ENCODE measurements at places on chromosomes 12 and 14.

GRCh38 chr12:93441081-93441616, 598 bp downstream of the UBE2N start:
- DNase-seq = no peak

GRCh38 chr12:103780093-103780440, 61.0 kb downstream of the NT5DC3 start:
- DNase-seq = no peak

DNA sequence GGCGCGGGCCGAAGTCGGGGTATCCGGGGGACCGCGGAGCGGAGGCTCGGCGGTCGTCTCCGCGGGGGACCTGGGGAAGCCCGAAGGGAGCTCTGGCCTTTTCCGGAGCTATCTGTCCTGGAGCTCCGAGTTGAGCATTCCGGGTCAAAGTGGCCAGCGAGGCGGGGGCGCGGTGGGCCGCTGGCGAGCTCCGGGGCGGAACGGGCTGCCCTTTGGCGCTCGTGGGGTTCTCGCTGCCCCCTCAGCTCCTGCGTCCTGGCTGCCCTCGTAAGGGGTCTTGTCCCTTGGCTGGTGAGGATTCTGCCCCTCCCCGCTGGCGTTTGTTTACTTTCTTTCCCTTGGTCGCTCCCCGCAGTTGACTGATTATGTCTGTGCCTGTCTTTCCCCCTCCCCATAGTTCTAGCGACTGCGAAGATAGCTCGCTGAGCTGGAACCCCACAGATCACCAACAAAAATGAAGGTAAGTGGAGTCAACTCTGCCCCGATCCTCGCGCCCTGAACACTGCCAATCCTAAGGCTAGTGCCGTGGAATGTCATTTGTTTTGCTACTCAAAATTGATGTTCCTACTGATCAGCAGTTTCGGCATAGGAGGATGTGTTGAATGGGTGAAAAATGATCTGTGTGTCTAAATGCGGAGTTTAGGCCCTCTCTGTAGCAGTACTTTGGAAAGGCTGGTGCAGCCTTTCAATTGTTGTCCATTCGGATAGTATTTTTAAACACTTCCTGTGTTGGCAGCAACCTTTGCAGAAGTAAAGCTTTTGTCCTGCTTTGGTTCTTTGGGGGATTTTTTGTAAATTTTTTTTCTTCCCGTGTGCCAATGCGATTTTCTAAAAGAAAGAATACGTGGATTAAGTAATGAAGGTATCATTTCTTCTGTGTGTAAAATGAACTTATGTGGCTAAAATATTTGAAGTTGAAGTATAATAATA, 1.3 kb downstream of the ARID4A start:
- no peak for DNase-seq

DNA sequence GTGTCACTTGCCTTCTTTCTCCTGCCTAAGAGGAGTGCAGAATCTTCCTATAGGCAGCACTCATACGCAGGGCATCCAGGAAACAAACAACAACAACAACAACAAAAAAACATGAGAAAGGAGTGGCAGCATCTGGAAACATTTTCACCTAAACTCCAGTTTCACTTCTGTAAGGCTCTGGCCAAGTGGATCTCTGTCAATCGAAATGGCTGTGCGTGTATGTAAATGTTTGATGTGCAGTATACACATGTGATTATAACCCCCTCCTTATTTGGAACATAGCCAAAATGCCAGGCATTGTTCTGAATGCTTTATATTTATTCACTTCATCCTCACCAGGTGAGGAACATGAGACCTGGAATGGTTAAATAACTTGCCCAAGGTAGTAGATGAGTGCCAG, 76.8 kb downstream of the COX16 start:
- no peak for DNase-seq

GRCh38 chr12:119505001-119505400, 88.6 kb upstream of the TMEM233 start:
- no peak for DNase-seq

DNA sequence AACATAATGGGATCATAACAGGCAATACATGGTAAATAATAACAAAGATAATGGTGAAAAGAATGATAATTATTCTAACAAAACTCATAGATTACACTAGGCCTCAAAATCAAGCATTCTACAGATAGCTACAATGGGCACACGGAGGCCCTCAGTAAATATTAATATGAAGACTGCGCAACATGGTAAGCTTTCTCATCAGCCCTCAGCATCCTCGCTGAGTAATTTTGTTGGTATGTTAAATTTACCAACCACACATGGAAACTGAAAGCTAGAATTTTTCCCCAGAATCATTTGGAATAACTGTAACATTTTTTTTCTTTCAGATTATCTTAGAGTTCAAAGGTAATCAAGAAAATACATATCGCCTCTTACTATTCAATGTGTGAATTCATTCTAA, 74.2 kb upstream of the PYGL start:
- DNase-seq = no peak

- DNase-seq = no peak
Measured at GRCh38 chr14:30225176-30225575, 297.5 kb upstream of the PRKD1 start.

DNA sequence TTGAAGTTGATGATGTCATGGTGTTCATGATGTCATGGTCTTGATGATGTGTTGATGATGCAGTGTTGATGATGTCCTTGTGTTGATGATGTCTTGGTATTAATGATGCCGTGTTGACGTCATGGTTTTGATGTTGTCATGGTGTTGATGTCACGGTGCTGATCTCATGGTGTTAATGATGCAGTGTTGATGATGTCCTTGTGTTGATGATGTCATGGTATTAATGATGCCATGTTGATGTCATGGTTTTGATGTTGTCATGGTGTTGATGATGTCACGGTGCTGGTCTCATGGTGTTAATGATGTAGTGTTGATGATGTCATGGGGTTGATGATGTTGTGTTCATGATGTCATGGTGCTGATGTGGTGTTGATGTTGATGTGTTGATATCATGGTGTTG, 48.0 kb upstream of the RIMBP2 start:
- DNase-seq = no peak

DNA sequence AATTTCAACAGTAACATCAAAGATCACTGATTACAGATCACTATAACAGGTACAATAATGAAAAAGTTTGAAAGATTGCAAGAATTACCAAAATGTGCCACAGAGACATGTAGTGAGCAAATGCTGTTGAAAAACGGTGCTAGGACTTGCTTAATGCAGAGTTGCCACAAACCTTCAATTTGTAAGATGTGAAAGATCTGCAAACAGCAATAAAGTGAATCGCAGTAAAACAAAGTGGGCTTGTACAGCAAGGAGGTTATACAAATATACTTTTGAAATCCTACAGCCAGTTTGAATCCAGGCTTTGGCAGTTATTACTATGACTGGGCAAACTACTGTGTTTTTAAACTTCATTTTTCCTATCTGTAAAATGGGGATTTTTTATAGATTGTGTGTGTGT, 1.0 kb upstream of the PLEKHA5 start:
- DNase-seq = no peak

DNA sequence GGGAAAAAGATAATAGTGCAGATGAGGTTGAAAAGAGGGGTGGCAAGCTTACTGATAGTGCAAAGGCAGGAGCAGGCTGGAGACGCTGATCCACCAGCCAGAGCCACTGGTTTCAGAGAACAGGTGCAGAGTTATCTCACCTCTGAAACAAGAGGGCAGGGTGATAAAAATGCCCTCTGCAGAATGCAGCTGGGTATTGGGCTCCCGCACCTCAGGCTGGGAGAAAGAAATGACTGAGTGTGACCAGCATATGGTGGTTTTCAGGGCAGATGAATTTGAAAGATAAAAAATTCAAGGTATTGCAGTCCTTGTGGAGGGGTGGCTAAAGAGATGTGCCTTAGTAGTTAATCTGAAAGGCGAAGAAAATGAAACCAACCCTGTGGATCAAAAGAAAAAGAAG, 2.9 kb upstream of the TMEM30B start:
- no peak for DNase-seq

- no peak for DNase-seq
Measured at GRCh38 chr14:53894456-53894855, 62.2 kb downstream of the BMP4 start.

GRCh38 chr12:22321638-22322037, 12.9 kb downstream of the ST8SIA1 start:
- no peak for DNase-seq

- no peak for DNase-seq
Measured at GRCh38 chr12:57055824-57056223, 5.9 kb upstream of the MYO1A start.

DNA sequence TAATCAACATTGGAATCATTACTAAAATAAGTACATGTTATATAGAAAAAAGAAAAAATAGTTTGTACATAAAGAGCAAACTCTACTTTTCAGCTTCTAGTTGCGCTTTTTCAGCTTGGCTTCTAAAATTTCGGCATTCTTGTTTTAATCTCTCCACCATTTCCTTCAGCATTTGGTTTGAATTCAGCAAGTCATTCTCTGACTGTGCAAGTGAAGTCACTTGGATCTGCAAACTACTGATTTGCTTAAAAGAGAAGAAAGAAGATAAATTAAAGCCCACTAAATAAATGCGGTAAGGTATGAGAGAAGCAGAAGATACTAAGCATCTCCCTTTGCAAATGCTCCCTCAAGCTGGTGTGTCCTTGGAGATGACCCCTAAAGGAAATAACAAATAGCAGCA, 126.3 kb downstream of the CEP83 start:
- DNase-seq = no peak

DNA sequence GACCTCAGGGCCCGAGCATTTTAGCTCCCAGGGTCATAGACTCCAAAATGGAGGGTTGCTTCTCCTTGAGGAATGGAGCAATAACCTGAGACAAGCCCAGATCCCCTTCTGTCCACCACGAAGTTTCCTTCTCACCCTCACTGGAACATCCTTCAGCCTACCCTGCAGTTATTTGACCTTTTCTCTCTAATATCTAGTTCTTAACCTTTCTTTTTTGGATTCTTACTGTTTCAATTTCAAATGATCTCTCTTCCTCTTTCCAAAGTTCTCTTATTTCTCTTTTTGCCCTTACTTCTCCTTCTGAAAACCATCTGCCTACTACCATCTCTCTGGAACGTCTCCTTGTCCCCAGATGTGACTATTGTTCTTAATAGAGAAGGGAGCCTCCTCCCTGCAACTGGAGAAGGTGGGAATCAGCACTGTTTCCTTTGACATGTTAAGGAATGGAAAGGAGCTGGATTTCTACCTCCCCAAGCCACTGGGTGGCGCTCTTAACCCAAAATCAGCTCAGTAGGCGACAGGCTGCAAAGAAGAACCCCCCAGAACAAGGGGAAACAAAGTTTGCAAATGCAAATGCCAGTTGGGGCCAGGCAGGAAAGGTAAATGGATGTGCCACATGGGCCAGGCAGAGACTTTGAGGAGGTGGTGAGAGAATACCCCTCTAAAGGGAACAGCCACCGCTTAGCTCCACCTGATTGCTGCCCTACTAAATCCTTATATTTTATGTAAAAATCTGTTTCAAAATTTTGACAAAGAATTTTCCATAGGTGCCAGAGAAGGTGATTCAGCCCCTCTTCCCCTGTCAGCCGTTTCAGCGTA, 22.4 kb upstream of the PDE1B start:
- no peak for DNase-seq

GRCh38 chr12:103494734-103495468, 867 bp downstream of the C12orf42 start:
- DNase-seq = no peak

GRCh38 chr12:77243345-77243744, 178.0 kb upstream of the E2F7 start:
- no peak for DNase-seq

DNA sequence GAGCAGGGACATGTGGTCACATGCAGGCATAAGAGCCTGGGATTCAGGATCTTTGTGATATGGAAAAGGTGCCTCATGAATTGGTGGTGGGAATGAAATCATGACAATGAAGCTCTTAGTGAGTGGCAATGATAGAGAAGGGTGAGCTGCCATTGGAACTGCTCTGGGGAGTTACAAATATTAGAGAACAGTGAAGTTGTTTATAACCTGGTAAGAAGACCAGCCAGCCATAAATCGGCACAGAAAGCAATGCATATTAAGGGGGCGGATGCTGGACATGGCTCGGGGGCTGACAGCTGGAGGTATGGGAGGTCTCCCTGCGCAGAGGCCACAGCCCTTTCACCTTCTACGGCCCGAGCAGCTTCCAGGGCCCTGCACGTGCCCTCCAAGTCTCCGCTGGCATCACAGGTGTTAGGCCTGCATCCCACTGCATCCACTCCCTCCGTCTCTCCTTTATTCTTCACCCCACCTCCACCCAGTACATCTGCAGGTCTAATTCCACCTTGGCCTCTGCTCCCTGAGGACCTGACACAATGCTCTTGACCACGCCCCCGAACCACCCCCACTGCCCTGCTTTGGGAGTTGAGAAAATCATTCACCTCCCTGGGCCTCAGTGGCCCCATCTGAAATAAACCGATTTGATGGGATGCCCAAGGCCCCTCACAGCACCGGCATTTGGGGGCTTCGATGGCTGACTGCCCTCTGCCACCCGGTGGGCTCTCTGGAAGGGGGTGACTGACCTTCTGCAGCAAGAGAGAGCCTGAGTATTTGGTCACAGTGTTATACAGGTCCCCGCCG, 4.1 kb downstream of the CACNA2D4 start:
- no peak for DNase-seq

DNA sequence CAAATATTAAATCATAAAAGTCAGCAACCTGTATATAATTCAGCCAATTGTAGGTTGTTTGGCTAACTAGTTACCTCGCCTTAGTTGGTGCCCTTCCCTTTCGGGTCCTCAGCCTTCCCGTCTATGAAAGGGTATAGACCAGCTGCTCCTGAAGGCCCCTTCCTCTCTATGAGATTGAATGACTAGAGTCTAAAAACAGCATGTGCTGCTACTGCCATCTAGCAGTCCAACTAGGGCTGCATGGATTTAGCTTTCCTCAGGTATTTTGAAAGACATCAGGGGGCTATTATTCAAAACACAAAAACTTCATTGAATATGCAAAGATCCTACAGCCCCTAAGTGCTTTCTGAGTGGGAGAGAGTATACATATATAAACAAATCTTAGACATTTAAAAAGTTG, 37.0 kb upstream of the TMEM263 start:
- DNase-seq = no peak

GRCh38 chr12:63752841-63753240, 26.9 kb upstream of the RXYLT1 start:
- DNase-seq = no peak

DNA sequence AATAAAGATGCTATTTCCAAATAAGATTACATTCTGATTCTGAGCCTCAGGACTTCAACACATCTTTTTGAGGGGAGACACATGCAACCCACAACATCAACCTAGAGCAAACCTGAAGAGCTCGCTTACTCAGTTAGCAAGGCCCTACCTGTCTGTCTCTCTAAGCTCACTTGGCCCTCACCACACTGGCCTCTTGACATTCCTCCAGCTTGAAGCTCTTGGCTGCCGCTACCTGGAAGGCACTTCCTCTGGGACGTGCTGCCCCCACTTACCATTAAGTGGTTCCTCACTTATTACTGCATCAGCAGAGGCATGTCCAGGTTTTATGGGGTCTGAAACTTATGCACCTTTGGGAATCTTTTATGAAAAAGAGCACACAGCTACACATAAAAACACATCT, 354.8 kb downstream of the GALC start:
- no peak for DNase-seq

All from stimulated activated CD4-positive, alpha-beta T cell treated with anti-CD3 and anti-CD28 coated beads, Interleukin-1b, Interleukin-23, amount 100 ng/mL, for 24 hours (primary cell).